Vagina (tissue), 2 donors: ENCODE measurements at places on chromosomes 16 and 17.
A peak's percentile ranks its signal among the peaks of the same experiment; 100 is the strongest.

DNA sequence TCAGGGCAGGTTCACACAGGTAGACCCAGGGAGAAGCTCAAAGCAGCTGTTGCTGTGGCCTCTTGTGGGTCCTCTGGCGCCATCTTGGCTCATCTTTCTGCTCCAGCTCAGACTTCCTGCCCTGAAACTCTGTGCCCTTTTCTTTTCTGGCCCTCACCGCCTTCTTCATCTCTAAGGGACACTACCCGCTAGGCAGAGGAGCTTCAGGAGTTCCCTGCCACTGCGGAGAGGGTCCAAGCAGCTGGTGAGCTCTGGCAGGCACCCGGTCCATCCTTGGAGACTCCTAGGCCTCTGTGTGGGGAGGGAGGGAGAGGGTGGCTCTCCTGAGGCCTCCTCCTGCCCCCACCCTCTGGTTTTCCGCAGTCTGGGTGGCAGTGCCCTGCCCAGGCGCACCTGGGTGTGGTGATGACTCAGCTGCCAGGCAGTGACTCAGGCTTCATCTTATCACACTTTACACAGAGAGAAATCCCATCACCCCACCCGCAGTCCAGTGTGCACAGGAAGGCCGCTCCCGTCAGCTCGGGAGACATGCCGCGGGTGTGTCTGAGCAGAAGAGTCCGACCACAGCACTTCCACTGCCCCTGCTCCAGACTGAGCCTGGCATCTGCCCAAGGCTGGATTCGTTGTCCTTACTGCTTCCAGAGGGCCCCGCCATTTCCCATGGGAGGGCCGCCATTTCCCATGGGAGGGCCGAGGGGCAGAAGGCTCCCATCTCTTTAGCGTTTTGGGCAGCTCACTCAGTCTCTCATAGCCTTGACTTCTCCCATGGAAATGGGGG is 7.3 kb downstream of the NT5C start:
- no peak for DNase-seq

DNA sequence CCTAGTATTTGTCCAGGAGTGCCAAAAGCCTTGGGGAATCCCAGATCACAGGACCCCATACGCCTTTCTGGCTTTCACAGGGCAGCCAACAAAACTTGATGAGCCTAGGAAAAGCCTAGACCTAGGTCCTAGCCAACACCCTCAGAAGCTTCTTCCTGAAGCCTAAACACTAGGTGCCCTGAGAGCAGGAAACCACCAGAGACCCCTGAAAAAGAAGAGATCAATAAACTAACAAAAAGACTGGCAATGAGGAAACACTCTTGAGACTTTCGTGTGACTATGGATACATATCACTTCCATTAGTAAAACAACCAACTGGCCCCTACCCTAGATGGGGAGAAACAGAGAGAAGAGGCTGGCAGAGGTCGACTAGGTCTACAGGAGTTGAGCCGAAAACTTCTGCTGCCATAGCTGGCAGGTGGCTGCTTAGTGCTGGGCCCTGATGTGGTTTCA is 1.2 kb downstream of the ORMDL3 start:
- DNase-seq, result no peak

GRCh38 chr17:50075446-50076032 is 19.6 kb upstream of the PDK2 start:
- DNase-seq, result no peak

GRCh38 chr17:538181-538973 is 176.3 kb downstream of the VPS53 start:
- DNase-seq, result no peak

GRCh38 chr17:30812218-30813177 is 12.0 kb downstream of the CRLF3 start:
- peak; percentile 27 for DNase-seq

- DNase-seq, result no peak
Measured at GRCh38 chr17:11601661-11602060, 3.4 kb downstream of the DNAH9 start.

- DNase-seq, result no peak
Measured at GRCh38 chr17:82234211-82235055, 5.6 kb downstream of the SLC16A3 start.

DNA sequence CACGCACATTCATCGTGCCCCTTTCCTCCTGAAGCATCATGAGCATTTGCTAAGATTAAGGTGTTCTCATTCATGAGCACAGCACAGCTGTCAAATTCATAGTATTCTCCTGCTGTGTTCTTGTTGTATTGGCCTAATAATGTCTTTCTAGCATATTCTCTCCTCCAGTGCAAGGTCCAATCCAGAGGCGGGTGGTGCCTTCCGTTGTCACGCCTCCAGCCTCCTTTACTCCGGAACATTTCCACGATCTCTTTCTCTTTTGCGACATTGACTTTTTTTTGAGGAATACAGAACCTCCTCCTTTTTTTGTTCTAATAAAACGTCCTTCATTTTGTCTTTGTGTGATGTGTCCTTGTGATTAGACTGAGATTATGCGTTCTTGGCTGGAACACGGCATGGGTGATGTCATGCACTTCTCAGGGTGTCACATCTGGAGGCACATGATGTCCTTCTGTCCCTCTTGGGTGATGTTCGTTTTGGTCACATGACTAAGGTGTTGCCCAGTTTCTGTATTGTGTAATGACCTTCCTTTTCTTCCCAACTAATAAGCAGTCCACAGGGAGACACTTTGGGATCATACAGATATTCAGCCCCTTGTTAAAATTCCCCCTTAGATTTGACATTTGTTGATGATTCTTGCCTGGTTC is 66.3 kb downstream of the CLEC16A start:
- peak; percentile 95 for DNase-seq

GRCh38 chr17:31586946-31587345 is 195.5 kb downstream of the RAB11FIP4 start:
- DNase-seq, result no peak

DNA sequence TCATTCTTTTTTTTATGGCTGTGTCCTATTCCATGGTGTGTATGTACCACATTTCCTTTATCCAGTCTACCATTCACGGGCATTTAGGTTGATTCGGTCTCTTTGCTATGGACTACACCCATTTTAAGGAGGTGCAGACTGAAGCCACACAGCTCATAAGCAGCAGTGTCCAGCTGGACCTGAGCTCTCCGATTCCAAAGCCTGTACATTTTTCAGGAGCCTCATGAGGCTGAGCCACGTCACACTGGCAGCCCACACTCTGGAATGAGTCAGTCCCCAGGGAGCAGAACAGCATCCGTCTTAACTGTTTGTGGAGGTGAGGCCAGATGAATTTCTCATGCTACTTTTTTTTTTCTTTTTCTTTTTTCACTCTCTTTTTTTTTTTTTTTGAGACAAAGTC is 116.1 kb downstream of the C16orf95 start:
- DNase-seq, result no peak

DNA sequence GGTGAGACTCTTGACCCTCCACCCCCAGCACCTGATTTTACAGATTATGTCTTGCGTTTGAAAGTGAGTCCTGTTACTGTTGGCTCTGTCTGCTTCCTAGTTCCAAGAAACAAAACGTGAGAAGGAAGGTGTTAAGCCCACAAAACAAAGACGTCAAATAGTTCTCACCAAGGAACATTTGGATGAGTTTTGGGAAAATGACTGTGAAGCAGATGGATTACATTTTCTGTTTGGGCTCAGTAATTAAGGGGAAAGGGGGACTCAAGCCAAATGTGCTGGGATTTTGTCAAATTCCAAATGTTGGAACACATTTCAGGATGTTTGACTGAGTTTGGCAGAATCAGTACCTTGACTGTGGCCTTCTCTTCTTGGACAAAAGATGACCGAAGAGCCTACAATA is 71.2 kb downstream of the PCTP start:
- no peak for DNase-seq

DNA sequence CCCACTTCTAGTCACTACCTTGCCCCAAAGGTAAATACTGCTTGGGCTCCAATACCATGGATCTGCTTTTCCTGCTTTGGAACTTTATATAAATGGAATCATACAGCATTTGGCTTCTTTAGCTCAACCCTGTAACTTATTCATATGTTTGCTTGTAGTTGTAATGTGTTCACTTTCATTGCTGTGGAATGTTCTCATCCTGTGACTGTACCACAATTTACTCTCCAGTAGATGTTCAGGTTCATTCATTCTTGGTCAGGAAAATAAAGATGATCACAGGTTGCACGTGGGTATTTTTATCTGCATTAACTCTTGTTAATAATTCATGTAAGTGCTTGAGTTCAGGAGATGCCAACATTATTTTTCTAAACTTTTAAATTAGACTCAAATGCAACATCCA is 6.7 kb upstream of the BEAN1 start:
- no peak for DNase-seq

DNA sequence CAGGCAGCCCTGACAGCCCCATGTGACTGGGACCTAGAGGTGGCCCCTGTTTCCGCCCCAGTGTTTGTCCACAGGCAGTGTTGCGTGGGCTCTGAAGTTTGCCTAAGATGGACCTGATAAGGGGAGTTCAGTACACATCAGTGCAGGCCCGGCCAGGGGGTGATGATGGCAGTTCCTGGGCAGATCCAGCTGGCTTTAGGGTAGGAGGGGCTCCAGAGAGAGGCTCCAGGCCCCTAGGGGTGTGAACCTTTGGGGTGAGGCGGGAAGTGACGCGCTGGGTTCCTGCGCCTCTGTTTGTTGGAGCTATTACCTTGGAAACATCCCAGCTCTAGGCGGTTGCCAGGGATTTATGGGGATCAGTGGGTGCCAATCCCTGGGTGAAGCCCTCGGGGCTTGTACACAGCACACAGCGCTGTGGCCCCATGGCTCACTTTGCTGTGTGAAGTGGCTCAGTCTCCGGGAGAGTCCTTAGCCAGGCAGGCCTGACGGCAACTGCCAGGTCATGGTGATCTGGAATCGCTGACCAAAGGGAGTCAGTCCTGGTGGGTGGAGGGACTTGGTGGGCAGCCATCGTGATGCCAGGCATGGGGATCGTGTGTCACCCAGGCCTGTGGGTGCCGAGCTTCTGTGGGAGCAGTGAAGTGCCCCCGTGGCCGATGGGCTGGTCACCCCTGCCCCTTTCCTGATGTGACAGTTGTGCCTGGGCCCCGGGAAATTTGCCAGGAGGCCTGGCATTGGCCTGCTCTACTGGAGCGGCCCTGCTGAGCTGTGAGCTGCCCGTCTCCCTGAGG is 146.1 kb downstream of the SEC14L1 start:
- DNase-seq, result no peak

GRCh38 chr16:4347765-4348509 is 3.2 kb downstream of the PAM16 start:
- no peak for DNase-seq

- peak; percentile 54 for DNase-seq
Measured at GRCh38 chr17:15509095-15509494, 41.7 kb upstream of the CDRT4 start.

DNA sequence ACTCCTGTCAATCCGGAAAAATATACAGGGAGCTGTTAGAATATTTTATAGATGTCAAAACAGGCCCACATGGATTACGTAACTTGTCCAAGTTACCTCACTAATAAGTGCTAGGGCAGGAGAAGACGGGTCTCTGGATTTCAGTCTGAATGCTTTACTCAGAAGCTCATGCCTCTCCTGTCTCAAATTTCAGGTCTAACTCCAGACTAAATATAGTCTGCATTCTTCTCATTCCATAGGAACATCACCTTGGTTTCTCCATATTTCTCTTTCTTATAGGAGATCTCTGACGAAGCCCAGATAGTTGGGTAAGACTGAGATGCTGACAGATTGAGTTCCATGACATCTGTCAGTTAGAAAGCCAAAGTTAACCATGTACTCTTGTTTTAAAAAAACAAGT is 174.2 kb downstream of the STX8 start:
- no peak for DNase-seq

- no peak for DNase-seq
Measured at GRCh38 chr16:82229800-82230619, 60.0 kb upstream of the MPHOSPH6 start.

DNA sequence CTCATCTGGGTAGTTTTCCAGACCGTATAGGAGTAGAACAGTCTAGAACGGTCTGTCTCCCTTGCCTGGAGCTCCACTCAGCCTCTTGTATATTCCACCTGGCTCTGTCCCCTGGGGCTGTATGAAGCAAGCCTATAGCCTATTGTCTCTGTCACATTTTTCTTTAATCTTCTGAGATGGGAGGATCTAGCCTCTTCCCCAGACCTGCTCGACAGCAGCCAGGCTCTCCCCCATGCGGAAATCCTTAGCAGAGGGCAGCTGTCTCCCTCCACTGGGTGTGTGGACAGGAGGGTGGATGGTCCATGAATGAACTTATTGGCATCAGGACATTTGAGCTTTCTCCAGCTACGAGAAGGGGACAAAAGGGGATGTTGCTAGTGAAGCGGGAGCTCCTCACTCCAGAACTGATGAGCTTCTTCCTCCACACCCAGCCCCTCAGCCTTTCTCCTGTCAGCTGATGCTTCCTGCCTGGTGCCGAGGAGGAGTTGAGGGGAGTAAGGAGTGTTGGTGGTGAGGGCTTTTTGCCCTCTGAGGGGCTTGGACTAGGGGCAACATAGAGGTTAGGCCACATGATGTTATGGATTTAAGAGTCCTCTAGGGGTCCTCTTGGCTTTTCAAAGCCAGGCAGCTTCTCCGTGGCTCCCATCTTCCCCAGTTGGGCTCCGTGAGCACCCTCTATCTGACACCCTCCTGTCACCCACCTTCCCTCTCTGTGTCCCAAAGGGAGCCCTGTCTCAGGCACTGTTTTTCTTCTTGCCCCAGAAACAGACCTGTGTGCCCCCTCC is 28.0 kb downstream of the ARHGAP23 start:
- no peak for DNase-seq

DNA sequence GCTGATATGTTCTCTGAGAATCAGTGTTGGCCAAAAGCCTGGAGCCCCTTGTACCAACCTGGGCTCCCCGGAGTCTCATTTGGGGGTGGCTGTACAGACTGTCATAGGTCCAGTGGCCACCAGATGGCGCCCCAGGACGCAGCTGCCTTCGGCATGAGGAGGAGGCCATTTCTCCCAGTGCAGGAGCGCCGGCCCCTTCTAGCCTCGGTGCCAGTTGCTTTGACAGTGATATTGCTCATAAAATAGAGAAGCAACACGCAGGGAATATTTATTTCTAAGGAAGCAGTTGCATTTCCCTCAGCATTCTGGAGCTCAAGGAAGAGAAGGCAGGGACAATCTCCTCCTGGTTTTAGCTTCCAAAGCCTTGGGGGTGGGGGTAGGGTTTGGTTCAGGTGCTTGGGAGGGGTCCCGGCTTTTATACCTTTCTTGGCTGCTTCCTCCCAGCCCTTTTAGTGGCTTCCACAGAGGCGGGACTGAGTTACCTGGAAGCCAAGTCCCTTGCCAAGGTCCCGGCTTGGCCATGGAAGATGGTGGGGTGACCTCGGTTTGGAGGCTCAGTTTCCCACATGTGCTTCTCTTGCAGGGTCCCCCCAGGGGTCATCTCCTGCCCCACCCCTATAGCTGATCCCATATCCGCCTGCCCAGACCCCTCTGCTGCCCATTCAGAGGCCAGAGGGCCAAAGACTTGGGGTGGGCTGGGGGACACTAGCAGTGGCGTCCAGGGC is 117.8 kb upstream of the CDC42EP4 start:
- no peak for DNase-seq

DNA sequence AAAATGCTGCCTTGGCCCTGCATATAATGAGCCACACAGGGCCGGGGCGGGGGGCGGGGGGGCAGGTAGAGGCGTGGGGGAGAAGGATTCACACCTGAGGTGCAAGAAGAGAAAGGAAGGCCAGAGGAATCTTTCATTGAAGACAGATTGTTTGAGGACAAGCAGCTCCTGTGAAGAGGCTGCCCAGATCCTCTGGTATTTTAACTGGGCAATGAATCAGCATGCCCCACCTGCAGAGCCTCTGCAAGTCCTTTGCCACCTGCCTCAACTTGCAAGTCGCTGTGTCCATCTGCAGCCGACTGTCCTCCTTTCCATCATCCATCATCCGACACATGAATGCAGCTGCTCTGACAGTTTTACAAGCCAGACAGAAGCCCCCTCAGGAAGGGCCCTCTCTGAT is 1.2 kb upstream of the SOST start:
- DNase-seq, result no peak

- no peak for DNase-seq
Measured at GRCh38 chr17:82332669-82333278, 792 bp downstream of the SECTM1 start.

GRCh38 chr16:80618862-80619648 is 78.3 kb downstream of the DYNLRB2 start:
- peak; percentile 47 for DNase-seq
